Right atrium auricular region (tissue), 2 donors: ENCODE measurements at places on chromosomes 16 and 17. TPM values are rescaled to one million over a fixed set of nuclear protein-coding genes. Genes with fewer than 3 reads are reported as not detected.

PYY gene
- total RNA-seq = not detected

DNA sequence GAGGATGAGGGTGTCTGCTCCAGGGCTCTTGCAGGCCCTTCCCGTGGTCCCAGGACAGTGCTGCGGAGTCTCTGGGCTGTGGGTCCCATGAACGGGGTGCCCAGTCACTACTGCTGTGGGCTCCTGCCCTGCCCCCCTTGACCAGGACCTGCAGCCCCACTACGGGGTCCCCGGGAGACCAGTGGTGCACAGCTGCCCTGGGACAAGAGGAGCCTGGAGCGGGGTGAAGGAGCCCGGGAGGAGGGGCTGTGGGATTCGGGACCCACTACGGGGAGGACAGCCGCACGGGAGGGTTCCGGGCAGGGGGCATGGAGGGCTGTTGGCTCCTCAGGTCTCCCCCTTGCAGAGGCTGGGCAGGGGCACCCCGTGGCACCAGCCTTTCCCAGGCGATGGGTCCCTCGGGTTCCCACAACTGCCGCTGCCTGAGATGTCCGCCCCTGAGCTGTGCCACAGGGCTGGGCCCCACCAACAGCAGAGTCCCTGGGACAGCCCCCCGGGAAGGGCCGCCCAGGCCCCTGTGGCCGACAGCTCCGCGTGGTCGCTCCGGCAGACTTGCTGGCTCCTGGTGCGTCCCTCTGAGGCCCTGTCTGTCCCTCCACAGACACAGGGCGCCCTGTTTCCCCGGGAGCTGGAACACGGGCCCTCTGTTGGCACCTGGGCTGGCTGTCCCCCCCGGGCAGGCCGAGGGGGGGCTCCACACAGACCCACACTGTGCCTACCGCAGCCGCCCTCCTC is 52.1 kb upstream of the GNG13 start:
- DNase-seq = no peak

RPS2 gene
- total RNA-seq = 1,247 TPM

DNA sequence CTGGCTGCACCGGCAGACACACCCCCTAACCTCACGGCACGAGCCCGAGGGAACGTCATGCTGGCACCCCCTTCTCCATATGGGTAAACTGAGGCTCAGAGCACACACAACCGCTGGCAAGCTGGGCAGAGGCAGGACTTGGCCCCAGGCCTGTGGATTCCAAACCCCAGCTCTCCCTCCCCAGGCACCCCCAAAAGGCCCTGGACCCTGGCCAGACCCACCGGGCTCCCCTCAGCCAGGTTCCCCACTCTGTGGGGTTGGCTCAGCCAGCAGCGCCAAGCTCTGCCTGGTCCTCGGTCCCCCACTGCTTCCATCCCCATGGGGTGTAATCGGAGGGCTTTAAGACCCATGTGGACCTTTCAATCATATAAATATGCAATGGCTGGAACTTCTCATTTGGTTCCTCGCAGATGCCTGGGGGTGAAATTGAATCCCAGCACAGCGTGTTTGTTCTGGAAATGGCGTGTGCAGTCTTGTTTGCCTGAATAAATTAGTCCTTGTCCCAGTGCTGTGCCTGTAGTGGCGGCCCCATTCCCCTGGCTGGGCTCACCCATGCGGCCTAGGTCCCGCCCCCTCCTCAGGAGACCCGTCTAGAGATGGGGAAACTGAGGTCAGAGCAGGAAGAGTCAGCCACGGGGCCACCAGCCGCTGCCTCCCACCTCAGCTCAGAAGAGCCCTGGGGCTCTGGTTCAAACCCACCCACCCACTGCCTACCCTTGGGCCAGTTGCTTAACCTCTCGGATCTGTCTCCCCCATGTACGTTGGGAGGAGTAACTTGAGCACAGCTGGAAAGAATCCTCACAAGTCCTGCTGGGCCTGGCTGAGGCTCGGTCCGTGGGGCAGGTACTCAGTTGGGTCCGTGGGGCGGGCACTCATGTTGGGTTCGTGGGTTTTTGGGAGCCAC is 57.3 kb downstream of the ZFPM1 start:
- no peak for DNase-seq

- DNase-seq = no peak
These were observed 897 bp upstream of the CYGB start for GRCh38 chr17:76538281-76538931.

DNA sequence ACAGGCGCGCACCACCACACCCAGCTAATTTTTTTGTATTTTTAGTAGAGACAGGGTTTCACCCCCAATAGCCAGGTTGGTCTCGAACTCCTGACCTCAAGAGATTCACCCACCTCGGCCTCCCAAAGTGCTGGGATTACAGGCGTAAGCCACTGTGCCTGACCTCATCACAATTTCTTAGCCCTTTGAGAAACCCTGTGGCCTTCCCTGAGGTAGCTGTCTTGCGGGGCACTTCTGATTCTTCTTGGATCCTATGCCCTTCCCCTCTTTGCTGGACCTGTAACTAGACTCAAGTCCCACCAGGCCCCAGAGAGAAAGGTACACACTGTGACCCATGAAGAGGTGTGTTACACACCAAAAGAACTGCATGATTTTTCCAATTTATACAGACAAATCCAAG is 13.5 kb upstream of the CETP start:
- no peak for DNase-seq

- no peak for DNase-seq
These were observed 23.9 kb downstream of the NLRC3 start for GRCh38 chr16:3553138-3553923.

DNA sequence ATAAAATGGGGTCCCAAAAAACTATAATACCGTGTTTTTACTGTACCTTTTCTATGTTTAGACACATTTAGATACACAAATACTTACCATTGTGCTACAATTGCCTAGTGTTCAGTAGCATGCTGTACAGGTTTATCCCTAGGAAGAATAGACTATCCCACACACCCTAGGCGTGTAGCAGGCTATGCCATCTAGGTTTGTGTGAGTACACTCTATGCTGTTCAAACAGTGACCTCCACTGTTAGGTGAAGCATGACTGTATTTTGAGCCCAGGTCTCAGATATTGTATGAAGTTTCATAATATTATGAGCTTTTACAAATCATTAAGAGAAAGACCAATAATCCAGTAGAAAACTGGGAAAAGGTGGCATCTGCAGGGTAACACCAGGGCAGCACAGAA is 23.6 kb downstream of the MILR1 start:
- no peak for DNase-seq

KCNJ18 gene
- not detected for total RNA-seq

PLA2G10 gene
- total RNA-seq = not detected

ZDHHC1 gene
- total RNA-seq = 8.9 TPM

- DNase-seq = no peak
These were observed 224.2 kb downstream of the ENGASE start for GRCh38 chr17:79298799-79299198.

DNA sequence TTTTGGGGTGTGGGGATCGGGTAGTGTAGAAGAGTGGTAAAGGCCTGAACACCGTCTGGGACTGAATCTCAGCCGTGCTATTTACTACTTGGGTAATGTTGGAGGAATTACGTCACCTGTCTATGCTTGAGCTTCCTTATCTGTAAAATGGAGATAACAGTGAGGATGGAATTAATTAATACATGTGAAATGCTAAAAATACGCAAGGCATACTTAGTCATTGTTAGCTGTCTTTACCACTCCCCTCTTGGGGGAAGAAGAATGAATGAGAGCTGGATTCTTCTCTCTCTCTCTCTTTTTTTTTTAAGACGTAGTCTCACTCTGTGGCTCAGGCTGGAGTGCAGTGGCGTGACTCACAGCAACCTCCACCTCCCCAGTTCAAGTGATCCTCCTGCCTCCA is 41.1 kb upstream of the TANGO6 start:
- DNase-seq = no peak

DNA sequence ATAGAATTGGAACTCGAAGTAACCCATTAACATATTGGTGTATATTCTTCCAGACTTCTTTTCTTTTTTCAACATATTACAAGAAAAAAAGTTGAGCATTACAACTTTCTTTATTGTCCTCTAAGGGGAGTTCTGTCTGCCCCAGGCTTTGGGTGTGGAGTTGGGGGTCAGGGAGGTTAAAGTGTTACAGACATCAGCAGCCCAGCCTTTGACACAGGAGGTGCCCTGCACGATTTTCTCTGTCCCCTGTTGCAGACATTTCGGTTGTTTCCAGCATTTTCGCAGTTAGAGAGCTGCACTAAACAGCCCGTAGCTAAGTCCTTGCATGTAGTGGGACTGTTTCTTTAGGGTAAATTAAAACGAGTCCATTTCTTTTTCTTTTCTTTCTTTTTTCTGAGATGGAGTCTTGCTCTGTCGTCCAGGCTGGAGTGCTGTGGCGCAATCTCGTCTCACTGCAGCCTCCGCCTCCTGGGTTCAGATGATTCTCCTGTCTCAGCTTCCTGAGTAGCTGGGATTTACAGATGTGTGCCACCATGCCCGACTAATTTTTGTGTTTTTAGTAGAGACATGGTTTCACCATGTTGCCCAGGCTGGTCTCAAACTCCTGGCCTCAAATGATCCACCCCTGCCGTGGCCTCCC is 13.4 kb upstream of the ADCY7 start:
- DNase-seq = peak; percentile 63

- no peak for DNase-seq
These were observed 3.2 kb upstream of the PABPN1L start for GRCh38 chr16:88869673-88869980.

- DNase-seq = no peak
These were observed 56.7 kb downstream of the PLXDC1 start for GRCh38 chr17:39094607-39095308.

DNA sequence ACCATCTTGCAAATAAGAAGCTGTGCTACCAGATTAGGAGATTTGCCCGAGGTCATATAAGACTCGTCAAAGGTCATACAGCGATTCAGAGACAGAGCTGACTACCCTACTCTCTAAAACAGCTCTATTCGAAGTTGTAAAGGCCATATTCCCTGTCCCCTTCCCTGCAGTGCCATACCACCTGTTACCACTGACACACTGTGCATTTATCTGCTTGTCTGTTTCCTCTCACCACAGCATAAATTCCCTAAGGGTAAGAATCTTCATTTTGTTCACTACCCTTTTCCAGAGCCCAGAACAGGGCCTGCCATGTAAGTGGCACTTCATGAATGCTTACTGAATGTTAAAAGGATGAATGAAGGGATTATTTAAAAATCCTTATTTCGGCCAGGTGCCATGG is 3.4 kb upstream of the KSR1 start:
- no peak for DNase-seq

CDH11 gene
- total RNA-seq = 51.6 TPM

MYH8 gene
- total RNA-seq = not detected

POLG2 gene
- 3.3 TPM for total RNA-seq

- peak; percentile 85 for DNase-seq
These were observed 32.4 kb downstream of the FOXK2 start for GRCh38 chr17:82551779-82552457.

- no peak for DNase-seq
These were observed 33.9 kb upstream of the GSE1 start for GRCh38 chr16:85579191-85579590.

- DNase-seq = no peak
These were observed 55.5 kb downstream of the YWHAE start for GRCh38 chr17:1344521-1344920.

DNA sequence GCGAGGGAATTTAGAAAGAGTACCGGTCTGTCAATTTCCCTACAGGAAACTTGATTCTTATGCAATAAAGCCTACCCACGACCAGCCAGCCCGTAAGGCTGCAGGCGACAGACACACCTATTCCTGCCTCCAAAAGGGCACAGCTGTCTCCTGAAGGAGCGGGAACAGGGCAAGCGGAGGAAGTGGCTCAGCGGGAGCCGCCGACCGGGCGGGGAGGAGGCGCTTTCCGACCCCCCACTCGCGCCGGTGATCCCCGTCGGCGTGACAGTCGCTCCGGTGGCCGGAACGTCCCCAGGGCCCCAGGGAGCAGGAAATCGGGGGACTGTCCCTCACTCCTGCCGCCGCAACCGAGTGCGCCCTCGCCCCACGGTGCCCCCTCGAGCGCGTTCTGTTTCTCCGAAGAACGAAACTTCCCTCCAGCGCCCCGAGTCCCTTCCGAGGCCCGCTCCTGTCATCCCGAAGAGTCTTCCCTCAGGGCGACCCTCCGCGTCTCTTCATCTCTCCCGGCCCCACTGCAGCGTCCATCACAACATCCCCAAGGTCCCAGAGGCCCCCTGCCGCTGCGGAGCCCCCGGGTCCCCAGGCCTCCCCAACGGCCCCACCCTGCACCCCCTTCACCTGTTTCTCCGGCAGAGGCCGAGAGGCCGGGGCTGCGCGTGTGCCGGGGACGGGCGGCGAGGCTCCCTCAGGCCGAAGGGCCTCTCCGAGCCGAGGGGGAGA is 421 bp downstream of the STAT3 start:
- DNase-seq = no peak

CCL14 gene
- total RNA-seq = 4.1 TPM

SLC52A1 gene
- not detected for total RNA-seq

GRCh38 chr17:78038748-78039288 is 80.3 kb downstream of the TNRC6C start:
- DNase-seq = no peak

FN3K gene
- 28.3 TPM for total RNA-seq

- DNase-seq = no peak
These were observed 8.8 kb downstream of the RPL19 start for GRCh38 chr17:39208893-39209292.

GRCh38 chr16:64543441-64543840 is 578.4 kb downstream of the CDH11 start:
- no peak for DNase-seq

CCL1 gene
- total RNA-seq = not detected

MYH2 gene
- total RNA-seq = not detected

MYH13 gene
- total RNA-seq = not detected

GLG1 gene
- 123 TPM for total RNA-seq

RNF43 gene
- total RNA-seq = 5.5 TPM

PPP4C gene
- 23.2 TPM for total RNA-seq

DNA sequence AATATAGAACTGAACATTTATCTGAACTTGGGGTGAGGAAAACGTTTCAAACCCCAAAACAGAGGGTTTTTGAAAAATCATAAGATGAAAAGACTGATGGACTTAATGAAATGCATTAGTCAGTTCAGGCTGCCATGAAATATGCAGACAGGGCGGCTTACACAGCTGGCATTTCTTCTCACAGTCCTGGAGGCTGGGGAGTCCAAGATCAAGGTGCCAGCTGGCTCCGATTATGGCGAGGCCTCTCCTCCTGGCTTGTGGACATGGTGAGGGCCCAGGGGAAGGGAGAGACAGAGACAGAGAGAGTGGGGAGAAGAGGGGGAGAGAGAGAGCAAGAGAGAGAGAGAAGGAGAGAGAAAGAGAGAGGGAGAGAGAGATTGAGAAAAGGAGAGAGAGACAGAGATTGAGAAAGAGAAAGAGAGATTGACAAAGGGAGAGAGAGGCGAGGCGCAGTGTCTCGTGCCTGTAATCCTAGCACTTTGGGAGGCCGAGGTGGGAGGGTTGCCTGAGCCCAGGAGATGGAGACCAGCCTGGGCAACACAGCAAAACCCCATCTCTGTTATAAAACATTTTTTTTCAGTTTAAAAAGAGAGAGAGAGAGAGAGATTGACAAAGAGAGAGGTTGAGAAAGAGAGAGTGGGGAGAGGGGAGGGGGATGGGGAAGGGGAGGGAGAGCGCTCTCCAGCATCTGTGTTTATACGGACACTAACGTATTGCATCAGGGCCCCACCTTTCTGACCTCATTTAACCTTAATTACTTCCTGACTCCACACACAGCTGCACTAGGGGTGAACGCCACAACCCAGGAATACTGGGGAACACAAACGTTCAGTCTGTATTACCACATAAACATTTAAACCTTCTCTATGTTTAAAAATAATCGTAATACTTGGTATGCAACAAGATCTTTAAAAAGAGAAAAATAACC is 24.6 kb upstream of the RPH3AL start:
- no peak for DNase-seq

- DNase-seq = no peak
These were observed 304.6 kb upstream of the CDH11 start for GRCh38 chr16:65426484-65426883.

RAMP2 gene
- total RNA-seq = 35.2 TPM

KRT28 gene
- not detected for total RNA-seq
